T-helper 2 cell treated with Interferon-gamma antibody and Interleukin-4, amounts not matched to agents 100 ng/mL and 5 ng/mL, for 36 hours (primary cell): ENCODE measurements at places on chromosomes 2 and 18. TPM values are rescaled to one million over a fixed set of nuclear protein-coding genes. Genes with fewer than 3 reads are reported as not detected.

The ATP8B1 gene
- not detected in 2 replicates for total RNA-seq

The TMEFF2 gene
- not detected in 2 replicates for total RNA-seq

The CD28 gene
- total RNA-seq, result 117 and 126 TPM in 2 replicates

The SLC39A6 gene
- 22.3 and 23.4 TPM in 2 replicates for total RNA-seq

The IL1F10 gene
- total RNA-seq, result not detected in 2 replicates

The TANK gene
- 72.2 and 74.5 TPM in 2 replicates for total RNA-seq

The ALK gene
- not detected in 2 replicates for total RNA-seq

The TUBA3D gene
- not detected in 2 replicates for total RNA-seq

The MBP gene
- total RNA-seq, result 89.5 and 96.0 TPM in 2 replicates

The CELF4 gene
- total RNA-seq, result not detected in 2 replicates

The ACMSD gene
- not detected in 2 replicates for total RNA-seq

The ERICH2 gene
- not detected in 2 replicates for total RNA-seq

The ACKR3 gene
- 3.9 and 4.9 TPM in 2 replicates for total RNA-seq

The ACOXL gene
- 2.5 and 2.8 TPM in 2 replicates for total RNA-seq
